ENCODE measurements at places on chromosomes 1 and 21.
A peak's percentile ranks its signal among the peaks of the same experiment; 100 is the strongest.

DNA sequence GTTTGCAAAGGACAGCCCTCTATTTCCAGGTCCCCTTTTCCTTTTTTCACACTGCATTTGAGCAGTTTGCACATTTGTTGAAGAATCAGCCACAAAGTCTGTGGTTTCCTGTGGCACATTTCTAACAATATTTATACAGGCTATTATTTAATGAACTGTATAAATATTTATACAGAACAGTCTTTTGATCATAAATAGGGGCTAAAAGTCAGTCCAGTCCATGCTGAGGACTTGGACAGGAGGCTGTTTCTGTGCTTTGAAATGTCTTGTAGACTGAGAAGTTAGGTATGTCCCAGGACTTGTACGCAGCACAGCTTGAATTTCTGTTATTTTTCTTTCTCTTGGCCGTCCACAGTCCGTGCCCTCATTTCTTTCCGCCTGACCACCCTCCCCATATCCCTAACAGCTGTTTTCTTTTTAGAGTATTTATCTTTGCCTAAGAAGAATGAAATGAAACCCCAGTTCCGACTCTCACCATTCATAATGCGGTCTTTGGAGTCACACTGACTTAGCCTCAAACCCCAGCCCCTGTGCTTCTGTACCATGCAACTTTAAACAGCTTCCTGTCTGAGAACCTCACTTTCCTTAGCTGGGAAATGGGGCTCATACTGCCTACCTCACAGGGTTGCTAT, 19.7 kb downstream of the FGGY start:
- DNase-seq = no peak

DNA sequence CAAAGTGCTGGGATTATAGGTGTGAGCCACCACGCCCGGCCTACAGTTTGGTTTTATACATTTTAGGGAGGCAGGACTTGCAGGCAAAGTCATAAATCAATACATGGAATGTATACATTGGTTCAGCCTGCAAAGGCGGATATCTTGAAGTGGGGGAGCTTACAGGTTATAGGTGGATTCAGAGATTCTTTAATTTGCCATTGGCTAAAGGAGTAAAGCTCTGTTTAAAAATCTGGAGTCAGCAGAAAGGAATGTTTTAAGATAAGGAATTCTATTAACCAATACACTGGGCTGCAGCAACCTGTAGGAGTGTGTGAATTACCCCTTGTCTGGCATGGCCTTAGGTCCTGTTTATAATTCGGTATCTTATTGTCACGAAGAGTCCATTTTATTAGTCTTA, 57.6 kb downstream of the OPTC start:
- no peak for DNase-seq

DNA sequence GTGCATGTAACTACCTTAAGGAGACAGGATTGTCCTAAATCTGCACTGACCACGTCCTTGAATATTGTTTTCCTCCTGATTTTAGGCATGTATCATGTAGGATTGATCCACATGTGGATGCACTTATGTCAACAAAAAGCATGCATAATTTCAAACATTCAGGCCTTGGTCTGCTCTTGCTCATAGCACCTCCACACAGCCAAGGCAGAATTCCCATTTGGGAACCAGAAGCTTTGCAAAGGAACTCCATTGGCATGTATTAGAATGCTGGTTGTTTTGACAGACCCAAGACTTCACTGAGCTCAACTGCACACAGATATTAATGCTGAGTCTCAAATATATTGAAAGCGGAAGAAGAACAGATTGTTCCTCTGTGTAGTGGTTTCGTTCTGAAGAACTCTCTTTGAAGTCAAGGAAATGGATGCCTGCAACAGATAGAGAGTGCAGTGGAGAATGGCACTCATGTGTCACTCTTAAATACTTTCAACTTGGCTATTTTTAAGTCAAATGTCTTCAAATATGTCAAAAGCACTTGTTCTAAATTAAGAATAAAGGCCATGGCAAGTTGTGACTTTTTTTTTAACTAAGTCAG, 387.6 kb downstream of the LTN1 start:
- no peak for DNase-seq

GRCh38 chr1:174818951-174819350, 180.8 kb upstream of the CACYBP start:
- DNase-seq = peak; percentile 9

- DNase-seq = no peak
Observed at GRCh38 chr1:211236633-211237320, 22.4 kb upstream of the RCOR3 start.

DNA sequence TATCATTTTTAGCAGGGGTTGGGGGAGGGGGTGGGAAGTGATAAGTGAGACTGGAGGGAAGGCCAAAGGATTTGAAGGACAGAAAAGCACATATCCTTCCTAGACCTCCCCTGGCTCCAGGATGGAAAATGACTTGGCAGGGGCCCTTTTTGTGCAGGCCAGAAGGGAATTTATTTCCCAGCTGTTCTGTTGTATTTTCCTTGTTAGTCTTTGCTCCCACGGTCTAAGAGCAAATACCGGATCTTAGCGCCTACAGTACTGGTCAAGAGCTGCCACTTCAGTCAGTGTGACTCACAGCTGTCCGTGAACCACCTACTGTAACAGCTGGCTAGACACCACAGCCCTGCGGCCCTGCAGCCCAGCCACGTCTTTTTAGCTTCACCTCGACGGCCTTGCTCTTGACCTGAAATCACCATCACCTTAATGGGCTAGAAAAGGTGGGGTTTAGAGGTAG, 51.0 kb upstream of the ERRFI1 start:
- DNase-seq = no peak

- peak; percentile 69 for DNase-seq
Observed at GRCh38 chr1:145720878-145721671, 1.8 kb downstream of the CD160 start.

DNA sequence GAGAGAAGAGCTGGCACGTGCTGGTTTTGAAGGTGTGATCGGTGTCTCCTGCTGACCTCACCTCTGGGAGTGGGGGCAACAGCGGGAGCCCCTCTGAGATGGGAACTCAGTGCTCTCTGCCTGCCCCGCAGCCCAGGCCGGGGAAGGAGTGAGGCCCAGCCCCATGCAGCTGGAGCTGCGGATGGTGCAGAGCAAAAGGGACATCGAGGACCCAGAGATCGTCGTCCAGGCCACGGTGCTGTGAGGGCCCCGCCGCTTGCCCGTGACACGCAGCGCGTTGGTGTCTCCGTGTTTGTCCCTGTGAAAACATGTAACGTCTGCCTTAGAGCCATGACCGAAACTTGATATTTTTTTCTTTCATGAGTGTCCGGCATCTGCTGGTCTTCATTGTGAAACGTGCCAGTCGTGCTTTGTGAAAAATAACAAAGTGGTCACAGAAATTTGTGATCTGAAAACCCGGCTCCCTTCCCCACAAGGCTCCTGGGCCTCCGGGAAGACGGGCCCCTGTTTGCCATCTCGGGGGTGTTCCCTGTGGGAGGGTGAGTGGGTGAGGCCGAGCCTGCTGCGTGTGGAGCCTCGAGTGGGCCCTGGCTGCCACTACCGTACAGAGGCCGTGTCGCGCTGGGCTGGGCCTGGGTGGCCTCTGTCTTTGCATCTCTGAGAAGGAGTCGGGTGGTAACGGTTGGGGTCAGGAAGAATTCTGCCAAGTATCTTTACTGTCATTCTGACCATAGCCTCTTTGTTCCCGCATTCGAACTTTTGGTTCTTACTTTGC, 20.1 kb downstream of the CSTB start:
- no peak for DNase-seq

GRCh38 chr1:178496410-178497135, at the start of gene CLEC20A:
Gene CLEC20A, minus strand, starts transcription at chr1:178496964. Its CDS starts 25 bp downstream, at chr1:178496939.
- no peak for DNase-seq

GRCh38 chr21:42163511-42163863, 55.5 kb upstream of the ABCG1 start:
- DNase-seq = no peak

- no peak for DNase-seq
Observed at GRCh38 chr1:32715901-32716311, 13.3 kb upstream of the SYNC start.

DNA sequence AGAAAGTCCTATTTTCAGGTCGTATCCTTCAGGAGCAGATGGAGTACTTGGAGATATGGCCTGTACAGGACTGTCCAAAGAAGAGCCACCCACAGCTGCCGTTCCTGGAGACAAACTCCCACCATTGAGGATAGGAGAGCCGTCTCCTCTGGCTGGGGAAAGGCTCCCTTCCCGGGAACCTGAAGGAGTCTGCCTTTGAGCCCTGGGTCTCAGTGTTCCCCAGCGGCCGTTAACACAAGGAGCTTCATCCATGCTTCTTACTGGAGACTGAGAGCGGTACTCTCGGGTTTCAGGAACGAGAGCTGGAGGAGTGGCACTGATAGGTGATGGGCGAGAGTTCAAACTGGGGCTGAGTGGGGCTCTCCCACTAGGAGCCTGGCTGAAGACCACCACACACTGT, 14.4 kb upstream of the CPLANE2 start:
- DNase-seq = no peak

DNA sequence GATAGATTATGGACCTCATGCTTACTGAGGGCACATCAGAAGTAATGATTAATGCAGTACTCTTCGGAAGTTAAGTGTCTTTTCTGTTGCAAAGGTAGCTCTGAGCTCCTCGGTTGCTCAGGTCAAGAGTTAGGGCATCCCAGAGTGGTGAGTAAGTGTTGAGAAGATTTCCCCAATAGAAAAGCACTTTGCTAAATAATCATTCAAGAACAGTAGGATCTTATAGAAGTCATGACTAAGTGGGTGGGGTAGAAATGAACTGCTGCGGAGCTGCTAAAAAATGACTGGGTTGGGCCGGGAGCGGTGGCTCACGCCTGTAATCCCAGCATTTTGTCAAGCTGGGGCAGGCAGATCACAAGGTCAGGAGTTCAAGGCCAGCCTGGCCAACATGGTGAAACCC, 648.6 kb upstream of the CAMK1G start:
- DNase-seq = no peak

DNA sequence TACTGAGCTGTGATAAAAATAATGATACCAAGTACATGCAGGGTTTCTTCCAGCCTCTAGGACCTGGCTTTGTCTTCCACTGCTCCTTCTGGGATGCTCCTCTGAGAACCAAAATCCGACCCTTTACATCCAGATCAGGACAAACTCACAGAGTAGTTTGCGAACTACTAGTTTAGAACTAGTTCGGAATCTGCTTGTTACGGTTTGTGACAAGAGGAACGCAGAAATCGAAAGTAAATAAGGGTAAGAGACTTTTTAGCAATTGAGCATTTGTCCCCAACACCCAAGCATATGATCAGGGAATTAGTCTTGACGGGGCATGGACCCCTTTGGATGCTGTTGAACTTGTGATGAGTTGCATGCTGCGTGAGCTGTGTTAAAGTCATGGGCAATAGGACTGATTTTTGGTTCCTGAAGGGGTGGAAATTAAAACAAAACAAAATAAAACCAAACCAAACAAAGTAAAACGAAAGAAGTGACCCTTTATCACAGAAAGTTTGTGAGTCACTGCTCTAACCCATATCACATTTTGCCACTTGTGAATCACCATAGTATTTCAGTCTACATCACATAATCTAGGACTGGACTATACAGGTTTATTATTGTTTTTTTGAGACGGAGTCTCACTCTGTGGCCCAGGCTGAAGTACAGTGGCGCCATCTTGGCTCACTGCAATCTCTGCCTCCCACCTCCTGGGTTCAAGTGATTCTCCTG, 35.7 kb upstream of the ERRFI1 start:
- DNase-seq = no peak

DNA sequence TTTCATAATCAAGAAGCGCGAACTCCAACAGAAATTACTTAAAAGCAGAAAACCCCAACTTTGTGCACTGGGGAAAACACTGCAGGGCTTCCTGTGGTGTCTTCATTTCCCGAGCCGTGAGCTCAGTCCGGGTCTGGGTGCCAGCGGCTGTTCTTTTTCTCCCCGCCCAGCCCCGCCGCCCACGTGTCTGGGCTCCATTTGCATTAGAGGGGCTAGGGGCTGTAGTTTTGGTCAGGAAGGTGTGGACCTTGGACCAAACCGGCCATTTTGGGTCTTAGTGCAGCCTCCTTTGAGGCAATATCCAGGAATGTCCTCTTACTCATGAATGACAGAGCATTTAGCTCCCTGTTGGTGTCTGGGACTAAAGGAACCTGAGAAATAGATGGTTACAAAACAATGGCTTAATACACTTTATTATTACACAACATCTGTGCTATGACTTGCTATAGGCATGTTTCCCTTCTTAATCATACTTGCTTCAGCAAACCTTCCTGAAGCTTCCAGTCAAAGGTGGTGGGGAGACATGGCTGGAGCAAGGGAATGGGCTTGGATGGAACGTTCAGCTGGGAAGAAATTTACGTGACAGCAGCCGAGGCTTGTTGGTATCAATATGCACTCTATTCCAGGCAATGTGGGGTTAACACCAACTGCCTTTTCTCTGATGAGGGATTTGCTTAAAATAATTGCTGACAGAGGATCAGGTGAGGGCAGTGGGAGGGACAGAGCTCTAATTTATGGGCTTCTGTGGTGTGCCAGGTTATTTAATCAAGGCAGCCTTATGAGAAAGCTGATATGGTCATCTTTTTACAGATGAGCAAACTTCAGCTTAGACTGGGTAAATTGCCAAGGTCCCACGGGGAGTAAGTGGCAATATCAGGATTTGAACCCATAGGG, 1.1 kb downstream of the AGTRAP start:
- no peak for DNase-seq

DNA sequence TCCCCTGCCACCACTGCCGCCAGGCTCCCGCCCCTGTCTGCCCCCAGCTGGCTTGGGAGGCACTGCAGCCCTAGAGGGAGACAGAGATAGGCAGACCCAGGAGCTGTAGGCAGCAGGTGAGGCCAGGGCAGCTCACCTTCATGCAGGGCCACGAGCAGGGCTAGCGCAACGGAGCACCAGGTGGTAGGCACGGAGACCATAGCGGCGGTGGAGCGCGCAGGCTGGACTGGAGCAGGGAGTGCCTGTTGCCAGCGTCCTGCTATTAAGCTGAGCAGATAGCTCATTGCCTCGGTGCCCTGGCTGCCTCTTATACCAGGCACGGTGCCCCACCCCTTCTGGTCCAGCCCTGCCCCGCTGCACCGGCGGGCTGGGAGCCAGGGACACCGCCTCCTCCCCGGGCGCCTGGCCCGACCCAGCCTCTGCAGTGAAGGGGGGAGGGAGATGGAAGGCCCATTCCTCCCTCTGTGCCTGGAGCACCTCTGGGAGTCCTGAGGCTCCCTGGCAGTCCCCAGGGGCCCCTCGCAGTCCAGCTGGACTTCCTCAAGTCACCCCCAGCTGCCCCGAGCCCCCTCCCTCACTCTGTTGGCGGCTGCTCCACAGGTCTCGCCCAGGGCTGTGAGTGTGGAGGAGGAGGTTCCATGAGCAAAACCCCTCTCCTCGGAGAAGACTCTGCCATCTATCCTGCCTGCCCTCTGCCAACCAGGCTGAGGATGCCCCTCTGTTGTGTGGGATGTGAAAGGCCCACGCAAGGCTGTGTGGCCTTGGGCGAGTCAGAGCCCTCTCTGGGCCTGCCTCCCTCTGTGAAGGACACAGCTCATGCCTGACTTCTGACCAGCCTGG, at the start of gene EDN2:
Gene EDN2 (minus strand): TSS at position 282 of the 840 bp plus-strand sequence. CDS start 82 bp downstream, at position 200.
- DNase-seq = no peak

DNA sequence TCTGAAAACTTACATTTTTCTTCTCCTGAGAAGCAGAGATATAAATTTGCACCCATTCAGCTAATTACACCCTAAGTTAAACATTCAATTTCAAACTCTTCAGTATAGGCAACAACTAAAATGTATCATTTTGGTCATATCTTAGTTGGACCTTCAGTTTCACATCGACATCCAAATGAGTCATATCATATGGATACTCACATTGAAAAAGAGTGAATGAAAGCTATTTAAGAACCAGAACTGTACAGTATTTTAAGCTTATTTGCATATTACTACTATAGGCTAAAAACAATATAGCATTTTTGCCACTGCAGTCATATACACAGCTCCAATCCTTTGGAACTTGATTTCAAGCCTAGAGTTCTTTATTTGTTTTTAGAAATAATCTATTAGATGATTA, 33.6 kb downstream of the USP25 start:
- DNase-seq = no peak
